Amniotic epithelial cell (primary cell): ENCODE measurements at places on chromosomes 16 and 17.
A peak's percentile ranks its signal among the peaks of the same experiment; 100 is the strongest.

DNA sequence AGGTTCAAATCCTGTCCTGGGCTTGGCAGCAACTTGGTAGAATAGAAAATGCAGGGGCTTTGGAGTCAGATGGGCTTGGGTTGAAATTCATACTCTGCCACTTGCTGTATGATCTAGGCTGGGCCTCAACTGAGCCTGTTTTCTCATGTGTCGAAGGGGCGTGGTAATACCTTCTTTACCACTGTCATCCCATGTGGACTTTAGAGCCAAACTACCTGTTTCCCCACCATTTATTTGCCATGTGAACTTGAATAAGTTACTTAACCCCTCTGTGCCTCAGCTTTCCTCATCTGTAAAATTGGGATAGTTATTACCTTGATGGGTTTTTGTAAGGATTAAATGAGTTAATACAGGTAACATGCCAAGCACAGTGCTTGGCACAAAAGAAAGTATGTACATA lies 106.0 kb downstream of the COPRS start:
- DNase-seq = no peak

GRCh38 chr17:65370669-65371131 lies 190.7 kb downstream of the AXIN2 start:
- DNase-seq = no peak

GRCh38 chr16:88722784-88723506 lies 16.6 kb downstream of the CTU2 start:
- DNase-seq = no peak

DNA sequence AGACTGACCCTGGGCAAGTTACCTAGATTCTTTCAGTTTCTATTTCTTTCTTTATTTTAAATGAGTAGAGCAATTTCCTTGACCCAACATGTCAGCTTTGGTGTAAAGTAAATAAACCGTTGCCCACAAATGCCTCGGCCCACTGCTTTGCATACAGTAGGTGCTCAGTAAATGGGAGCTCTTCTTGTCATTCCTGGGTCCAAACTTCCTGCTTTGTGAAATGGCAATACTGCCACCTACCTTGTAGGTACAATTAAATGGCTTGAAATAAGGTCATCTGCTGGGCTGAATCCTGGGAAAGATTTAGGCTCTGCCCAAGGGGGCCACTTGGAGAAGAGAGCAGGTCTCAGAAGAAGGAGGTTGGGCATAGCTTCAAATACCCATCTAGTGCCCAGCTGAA lies 253.0 kb downstream of the HS3ST3B1 start:
- no peak for DNase-seq

- DNase-seq = no peak
Observed at GRCh38 chr16:58338205-58338604, 43.4 kb upstream of the PRSS54 start.

- DNase-seq = peak; percentile 13
Observed at GRCh38 chr17:14123619-14124278, 54.4 kb downstream of the COX10 start.

- peak; percentile 72 for DNase-seq
Observed at GRCh38 chr16:64907844-64908243, 214.0 kb downstream of the CDH11 start.

DNA sequence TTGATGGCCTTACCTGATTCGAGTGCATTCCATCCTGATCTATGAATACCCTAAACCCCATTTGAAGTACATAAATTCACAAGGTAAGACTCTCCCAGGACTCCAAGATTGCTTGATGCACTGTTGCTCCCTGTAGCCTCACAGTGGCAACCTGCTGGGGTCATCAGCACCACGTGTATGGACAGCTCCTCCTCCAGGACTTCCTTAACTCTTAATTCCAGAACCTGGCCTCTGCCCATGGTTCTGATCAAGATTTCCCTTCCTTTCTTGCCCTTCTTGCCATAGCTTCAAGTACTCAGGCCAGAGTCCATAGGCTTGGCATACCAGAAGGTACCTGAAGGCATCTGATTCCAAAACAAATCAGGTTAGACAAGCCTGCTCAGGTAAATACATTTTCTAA lies 34.0 kb upstream of the NLK start:
- DNase-seq = peak; percentile 78

GRCh38 chr17:15952048-15952532 lies 7.2 kb downstream of the ADORA2B start:
- DNase-seq = no peak

- DNase-seq = peak; percentile 72
Observed at GRCh38 chr16:56988161-56988947, 1.0 kb upstream of the NLRC5 start.

- DNase-seq = no peak
Observed at GRCh38 chr16:49528060-49528865, 154.7 kb downstream of the C16orf78 start.

- no peak for DNase-seq
Observed at GRCh38 chr17:66483906-66484305, 181.5 kb downstream of the PRKCA start.

DNA sequence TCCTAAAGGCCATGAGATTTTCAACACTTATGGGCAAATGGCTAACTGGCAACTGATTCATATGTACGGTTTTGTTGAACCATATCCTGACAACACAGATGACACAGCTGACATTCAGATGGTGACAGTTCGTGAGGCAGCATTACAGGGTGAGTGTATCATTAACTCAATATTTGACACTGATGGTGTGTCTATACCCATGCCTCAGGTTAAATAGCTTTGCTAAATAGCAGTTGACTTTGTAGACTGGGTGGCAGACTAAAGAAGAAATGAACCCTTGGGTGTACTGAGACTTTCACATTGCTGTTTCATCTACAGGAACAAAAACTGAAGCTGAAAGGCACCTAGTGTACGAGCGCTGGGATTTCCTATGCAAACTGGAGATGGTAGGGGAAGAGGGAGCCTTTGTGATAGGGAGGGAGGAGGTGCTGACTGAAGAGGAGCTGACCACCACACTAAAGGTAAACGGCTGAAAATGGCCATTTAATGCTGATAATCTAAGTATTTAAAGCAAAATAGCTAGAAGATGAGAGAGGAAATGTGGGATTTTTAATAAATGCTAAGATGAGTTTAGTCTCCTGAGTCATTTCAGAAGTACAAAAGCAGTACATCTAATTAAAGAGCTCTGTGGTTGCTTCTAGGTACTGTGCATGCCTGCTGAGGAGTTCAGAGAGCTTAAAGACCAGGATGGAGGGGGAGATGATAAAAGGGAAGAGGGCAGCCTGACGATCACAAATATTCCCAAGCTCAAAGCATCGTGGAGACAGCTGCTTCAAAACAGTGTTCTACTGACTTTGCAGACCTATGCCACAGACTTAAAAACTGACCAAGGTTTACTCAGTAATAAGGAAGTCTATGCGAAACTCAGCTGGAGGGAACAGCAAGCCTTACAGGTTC lies 3.0 kb downstream of the SETD6 start:
- DNase-seq = no peak

DNA sequence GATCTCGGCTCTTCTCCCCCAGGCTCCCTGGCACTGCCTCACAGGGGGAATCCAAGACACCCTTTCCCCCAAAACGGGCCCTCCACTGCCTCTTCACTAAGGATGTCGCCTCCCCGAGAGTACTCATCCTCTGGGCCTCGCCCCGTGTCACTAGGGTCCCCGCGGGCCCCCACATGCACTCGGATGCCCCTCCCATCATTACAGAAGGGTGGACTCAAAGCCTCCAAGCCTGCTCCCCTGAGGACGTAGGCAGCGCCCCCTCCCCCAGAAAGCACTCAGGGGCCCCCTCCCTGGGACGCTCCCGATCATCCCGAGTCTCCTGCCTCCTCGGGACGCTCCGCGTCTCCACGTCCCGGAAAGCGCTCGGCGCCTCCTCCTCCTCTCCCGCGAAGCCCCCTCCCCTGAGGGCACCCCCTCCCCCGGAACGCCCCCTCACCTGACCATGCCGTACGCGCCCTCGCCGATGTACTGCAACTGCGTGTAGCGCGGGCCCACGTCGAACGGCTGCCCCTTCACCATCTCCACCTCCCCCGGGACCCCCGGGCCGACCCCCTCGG lies 338 bp downstream of the MAPK3 start:
- DNase-seq = no peak

GRCh38 chr16:84362471-84362941 lies 5.8 kb upstream of the ATP2C2 start:
- DNase-seq = no peak

GRCh38 chr17:32016231-32016630 lies 9.0 kb downstream of the LRRC37B start:
- no peak for DNase-seq

- DNase-seq = no peak
Observed at GRCh38 chr16:64450177-64450576, 671.7 kb downstream of the CDH11 start.

DNA sequence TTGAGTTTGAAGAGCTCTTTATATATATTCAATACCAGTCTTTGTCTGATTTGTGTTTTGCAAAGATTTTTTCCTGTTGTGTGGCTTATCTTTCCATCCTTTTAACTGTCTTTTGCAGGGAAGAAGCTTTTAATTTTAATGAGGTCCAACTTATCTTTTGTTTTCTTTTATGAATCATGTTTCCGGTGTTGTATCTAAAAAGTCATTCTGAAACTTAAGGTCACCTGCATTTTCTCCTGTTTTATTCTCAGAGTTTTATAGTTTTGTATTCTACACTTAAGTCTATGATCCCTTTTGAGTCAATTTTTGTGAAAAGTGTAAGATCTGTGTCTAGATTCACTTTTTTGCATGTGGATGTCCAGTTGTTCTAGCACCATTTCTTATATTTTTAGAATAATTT lies 24.6 kb upstream of the COX10 start:
- no peak for DNase-seq

GRCh38 chr17:40582328-40582901 lies 17.1 kb upstream of the CCR7 start:
- no peak for DNase-seq

- no peak for DNase-seq
Observed at GRCh38 chr17:81700353-81701287, 2.5 kb upstream of the MRPL12 start.

DNA sequence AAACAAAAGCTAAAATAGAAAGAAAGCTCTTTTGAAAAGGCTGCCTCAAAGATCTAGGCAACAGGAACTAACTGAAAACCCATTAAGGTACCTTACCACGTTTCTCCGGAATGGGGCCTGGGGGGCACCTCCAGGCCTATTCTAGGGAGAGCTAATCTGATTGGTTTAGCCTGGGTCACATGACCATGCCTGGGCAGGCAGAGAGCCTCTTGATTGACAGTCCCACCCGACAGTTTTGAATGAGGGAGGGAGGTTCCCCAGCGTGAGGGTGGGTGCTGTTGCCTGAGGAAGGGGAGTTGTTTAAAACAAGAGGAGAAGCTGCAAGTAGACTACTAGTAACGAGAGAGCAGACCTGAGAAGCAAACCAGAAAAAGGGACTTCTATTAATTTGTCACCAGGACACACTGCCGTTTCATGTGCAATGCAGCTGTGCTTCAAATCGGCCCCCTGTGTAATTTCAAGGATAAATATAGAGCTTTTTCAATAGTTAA lies 143.4 kb upstream of the HS3ST2 start:
- DNase-seq = no peak

- no peak for DNase-seq
Observed at GRCh38 chr17:55190748-55191147, 74.0 kb upstream of the HLF start.

DNA sequence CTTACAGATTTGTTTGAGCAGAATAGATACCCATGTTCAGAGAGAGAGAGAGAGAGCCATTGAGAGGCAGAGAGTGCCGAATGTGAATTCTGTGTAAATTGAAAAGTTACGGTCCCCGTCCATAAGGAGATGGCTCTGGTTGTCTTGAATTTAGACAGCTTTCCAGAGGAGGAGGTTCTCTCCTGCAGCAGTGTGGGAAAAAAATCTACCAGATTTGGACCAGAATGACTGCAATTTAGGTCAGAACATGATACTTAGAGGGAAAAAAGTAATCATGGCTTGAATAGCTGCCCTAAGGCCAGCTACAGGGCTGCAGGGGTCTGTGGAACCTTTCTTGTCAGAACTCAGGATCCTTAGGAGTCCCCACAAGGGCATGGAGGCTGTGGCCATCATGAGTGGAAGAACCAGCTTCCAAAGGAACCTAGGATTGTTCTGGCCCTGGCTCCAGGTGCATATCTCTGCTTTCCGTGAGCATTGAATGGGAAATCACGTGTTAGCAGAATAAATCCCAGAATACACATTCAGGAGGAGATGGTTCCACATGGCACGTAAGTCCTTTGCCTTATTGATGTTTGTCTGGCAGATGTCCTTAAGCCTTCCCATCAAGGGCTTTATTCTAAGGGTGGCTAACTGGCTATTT lies 13.0 kb downstream of the PITPNC1 start:
- no peak for DNase-seq

- DNase-seq = peak; percentile 52
Observed at GRCh38 chr17:4944163-4944553, 4.1 kb downstream of the RNF167 start.

DNA sequence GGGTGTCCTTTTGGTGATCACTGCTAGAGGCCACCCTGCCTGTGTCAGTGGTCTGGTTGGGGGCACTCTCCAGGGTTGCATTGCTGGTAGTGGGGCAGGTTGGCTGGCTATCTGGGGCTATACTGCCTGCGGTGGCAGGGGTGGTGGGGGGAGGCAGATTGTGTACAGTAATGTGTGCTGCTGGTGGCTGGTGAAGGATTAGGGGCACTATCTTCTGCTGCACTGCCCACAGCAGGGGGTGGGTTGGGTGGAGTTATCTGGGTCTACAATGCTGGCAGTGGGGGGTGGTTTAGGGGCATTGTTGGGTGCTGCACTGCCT lies 204.0 kb upstream of the WSB1 start:
- no peak for DNase-seq

GRCh38 chr17:27649929-27650328 lies 18.9 kb downstream of the LGALS9 start:
- no peak for DNase-seq

GRCh38 chr17:66040402-66040801 lies 151.5 kb downstream of the CEP112 start:
- no peak for DNase-seq

- no peak for DNase-seq
Observed at GRCh38 chr16:17354141-17354601, 116.6 kb downstream of the XYLT1 start.

DNA sequence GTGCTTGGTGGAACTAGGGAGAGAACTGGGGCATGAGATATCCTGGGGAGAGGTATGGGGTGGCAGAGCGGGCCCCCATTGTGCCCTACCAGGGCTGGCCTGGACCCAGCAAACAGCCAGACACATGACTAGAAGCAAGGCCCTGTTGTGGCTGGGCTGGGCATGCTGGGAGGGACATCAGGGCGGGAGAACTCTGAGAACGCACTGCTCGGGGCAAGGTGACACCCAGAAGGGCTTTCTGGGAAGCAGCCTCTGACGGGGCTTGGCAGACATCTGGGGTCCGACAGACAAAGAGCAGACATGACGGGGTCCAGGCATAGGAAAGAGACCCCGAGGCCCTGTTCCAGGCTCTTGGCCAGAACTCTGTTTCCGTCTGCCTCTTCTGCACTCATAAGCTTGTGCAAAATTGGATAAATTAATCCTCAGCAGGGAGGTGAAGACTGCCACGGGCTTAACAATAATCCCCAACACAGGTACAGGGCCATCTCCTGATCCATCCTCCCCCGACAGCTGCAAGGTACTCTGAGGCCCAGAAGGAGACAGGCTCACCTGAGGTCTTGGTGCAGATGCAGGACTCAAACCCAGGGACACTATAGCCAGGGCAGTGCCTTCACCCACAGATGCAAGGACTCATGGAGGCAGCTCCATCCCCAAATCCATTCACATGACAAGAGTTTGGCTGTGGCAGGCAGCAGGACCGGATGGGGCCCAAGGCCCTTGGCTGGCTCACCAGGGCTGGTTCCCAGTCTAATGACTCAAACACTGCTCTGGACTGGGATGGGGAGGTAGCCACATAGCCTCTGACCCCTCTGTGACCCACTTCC lies 5.4 kb downstream of the SREBF1 start:
- no peak for DNase-seq

- DNase-seq = no peak
Observed at GRCh38 chr17:67862614-67863217, 37.4 kb downstream of the BPTF start.
